Vagina (tissue), 2 donors: ENCODE measurements at places on chromosomes 1 and 21.

DNA sequence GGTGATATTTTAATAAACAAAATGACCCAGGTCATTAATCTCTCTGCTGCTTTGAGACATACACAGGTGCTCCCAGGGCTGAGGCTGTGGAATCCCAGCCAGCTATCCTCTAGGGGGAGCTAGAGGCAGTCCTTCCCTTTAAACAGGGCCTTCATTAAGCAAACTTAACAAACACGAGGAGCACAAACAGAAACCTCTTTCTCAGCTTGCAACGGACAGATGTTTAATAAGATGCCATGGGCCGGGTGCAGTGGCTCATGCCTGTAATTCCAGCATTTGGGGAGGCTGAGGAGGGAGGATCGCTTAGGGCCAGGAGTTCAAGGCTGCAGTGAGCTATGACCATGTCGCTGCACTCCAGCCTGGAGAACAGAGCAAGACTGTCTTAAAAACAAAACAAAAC is 106.7 kb downstream of the HIVEP3 start:
- no peak for DNase-seq

DNA sequence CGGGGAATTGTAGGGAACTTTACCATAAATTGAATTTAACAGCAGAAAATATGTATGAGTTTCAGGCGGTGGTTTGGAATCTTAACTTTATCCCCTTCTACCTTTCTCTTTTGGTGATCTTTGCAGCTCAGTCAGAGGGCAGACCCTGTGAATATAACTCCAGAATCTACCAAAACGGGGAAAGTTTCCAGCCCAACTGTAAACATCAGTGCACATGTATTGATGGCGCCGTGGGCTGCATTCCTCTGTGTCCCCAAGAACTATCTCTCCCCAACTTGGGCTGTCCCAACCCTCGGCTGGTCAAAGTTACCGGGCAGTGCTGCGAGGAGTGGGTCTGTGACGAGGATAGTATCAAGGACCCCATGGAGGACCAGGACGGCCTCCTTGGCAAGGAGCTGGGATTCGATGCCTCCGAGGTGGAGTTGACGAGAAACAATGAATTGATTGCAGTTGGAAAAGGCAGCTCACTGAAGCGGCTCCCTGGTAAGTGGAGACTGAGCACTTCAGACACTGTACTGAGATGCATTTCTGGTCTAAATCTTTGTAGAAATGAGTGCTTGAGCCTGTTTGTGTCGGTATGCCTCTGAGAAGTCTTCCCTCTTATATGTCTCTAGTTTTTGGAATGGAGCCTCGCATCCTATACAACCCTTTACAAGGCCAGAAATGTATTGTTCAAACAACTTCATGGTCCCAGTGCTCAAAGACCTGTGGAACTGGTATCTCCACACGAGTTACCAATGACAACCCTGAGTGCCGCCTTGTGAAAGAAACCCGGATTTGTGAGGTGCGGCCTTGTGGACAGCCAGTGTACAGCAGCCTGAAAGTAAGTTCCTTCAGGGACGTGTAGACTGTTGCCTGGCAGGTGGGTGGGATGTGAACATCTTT is 1.5 kb downstream of the CCN1 start:
- no peak for DNase-seq

DNA sequence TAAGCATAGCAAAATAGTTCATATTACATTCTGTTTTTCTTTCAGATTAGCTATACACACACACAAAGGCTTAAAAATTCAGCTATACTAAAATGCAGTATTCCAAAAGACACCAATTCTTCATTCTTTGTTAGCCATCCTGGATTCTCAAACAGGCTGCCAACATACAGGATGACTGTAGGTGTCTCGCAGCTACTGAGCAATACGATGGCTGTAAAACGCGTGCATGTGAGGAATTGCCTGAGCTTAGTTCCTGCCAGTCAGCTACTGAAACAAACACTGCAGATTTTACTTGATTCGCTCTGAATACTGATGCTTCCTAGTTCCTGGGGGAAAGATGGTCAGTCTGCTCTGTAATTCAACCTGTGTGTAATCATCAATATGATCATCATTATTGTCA is 24.7 kb upstream of the HMGN1 start:
- no peak for DNase-seq

DNA sequence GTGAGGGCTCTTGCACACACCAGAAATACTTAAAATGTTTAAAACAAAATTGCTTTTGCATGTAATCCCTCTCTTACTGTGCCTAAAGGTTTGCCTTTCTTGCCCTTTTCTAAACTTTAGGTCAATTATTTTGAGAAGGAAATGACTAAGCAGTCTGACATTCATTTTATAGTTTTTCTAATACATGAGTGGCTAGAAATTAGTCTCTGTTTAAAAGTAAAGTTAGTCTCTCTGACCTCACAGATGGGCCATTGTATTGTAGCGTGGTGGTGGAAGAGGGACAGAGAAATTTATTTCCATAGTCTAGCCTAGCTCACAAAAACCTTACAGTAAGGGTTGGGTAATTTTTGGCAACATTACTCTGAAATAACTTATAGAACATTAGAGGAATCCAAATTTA is 3.6 kb upstream of the COL11A1 start:
- DNase-seq, result no peak
